Left renal pelvis (tissue), 4 donors: ENCODE measurements at places on chromosomes 11 and 22.

GRCh38 chr11:32990481-32990880 is 25.2 kb upstream of the DEPDC7 start:
- DNase-seq = no peak

GRCh38 chr11:96748639-96749370 is 359.0 kb downstream of the JRKL start:
- DNase-seq = no peak

DNA sequence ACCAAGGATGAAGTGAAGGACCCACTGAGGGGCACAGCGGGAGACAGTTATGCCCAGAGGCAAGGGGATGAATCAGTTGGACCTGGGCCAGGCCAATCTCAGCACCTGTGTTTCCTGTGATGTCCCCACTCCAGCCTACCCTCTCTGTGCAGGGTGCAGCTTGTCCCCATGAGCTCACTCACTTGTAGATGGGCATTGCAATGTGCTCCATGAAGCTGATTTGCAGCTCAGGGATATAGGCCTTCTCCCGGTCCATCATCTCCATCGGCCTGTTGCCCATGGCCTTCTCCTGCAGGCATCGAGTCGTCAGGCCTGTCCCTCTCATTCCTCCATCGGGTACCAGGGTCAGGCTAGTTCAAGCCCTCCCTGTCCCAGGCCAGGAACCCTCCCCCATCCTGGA is 96.2 kb downstream of the PDE2A start:
- no peak for DNase-seq

GRCh38 chr11:122308226-122308625 is 192.2 kb upstream of the BLID start:
- no peak for DNase-seq

GRCh38 chr22:34102633-34103032 is 182.4 kb upstream of the LARGE1 start:
- DNase-seq = no peak

DNA sequence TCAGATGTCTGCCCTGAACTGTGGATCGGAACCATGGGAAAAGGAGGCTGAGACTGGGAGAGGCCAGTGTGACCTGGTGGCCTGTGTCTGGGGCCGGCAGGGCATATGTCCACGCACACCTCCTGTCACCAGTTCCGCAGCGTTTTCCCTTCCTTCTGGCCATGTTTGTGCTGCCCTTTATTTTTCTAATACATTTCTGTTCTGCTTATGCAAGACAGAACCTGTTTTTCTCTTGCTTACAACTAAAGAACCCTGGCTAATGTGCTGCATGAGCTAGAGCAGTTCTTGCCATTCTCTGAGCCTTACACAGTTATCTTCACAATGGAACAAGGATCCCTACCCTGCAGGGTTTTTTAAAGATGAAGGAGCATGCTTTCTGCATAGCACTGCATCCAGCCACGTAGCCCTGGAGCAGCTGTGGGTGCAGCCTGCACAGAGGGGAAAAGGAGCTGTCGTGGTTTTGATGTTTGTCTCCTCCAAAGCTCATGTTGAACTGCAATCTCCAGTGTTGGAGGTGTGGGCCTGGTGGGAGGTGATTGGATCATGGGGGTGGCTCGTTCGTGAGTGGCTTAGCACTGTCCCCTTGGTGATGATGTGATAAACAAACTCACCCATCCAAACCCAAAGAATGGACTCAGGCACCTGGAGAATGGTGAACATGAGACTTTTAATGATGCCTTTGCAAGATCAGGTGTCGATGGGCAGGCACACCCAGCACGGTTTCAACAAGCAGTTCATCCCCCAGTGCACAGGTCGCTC is 84.8 kb upstream of the SHANK2 start:
- no peak for DNase-seq

DNA sequence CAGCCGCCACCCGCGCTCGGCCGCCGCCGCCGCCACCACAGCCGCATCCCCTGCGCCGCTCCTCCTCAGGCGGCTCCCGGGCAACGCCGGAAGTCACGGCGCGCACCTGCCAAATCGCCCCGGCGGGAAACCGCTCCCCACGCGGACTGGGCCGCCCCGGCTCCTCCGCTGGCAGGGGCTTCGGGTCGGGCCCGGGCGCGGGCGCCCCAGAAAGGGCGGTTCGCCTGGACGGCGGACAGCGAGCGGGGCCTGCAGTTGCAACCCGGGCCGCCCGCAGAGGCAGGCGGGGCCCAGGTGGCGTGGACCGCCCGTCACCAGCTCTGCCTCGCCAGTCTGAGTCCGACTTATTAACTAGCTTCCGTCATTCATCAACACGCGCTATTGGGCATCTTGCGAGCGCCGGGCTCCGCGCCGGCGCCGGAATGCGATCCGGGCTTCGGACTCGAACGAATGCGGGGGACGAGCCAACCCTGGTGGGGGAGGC is at the start of gene HIRA:
Gene HIRA (minus strand): TSS at position 85 of the 484 bp plus-strand sequence. CDS start 257 bp downstream, outside the sequence.
- DNase-seq = no peak

DNA sequence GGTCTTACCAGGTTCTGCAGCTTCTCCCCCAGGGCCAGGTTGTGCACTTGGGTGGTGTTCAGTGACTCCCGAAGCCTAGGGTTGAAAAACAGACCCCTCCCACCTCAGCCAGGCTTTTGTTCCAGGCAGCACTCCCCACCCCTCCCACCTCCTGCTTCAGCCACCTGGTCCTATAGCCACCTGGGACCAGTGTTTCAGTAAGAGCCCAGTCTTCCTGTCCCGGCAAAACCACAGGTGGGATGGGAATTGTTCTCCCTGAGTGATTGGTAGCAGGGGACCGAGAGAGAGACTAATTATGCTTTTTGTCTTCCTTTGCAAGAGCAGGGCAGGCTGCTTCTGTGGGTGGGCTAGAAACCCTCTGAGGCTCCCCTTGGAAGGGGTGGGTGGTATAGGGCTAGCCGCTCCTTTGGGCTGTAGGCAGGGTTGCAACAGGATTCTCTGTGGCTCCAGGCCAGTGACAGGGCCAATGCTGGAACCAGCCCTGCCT is 8.5 kb upstream of the NAALADL1 start:
- no peak for DNase-seq

DNA sequence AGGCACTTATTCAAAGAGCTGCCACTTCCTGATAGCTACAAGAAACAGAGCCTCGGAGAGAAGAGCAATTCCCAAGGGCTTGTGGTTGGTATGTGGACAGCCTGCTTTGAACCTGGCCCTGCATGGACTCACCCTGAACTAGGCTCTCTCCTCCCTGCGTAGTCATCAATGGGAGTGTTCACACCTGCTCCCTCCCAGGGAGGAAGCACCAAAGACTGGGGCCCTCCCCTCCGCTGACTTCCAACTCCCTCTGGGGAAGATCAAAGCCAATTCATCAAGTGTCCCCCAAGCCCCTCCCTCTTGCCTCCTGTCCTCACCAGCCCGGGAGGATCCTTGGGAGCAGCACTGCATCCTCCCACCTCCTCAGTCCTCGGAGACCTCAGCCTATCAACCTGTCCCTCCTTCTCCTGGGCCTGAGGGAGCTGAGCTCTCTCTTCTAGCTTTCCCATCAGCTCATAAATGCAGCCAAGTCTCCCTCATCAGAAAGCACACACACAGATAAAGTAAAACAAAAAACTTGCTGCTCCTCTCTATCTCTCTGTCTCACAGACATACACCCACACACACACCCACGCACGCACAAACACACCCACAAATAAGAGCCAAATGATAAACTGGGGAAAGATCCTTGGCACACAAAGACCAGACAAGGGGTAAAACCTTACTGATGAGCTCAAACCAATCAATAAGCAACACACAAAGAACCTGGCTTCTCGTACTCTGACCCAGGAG is 3.3 kb downstream of the A4GALT start:
- DNase-seq = no peak

- no peak for DNase-seq
These were observed 12.7 kb downstream of the MAFF start for GRCh38 chr22:38214302-38215056.

GRCh38 chr11:13487661-13488030 is 8.2 kb downstream of the PTH start:
- DNase-seq = no peak

- no peak for DNase-seq
These were observed 32.2 kb upstream of the BID start for GRCh38 chr22:17806437-17806836.

DNA sequence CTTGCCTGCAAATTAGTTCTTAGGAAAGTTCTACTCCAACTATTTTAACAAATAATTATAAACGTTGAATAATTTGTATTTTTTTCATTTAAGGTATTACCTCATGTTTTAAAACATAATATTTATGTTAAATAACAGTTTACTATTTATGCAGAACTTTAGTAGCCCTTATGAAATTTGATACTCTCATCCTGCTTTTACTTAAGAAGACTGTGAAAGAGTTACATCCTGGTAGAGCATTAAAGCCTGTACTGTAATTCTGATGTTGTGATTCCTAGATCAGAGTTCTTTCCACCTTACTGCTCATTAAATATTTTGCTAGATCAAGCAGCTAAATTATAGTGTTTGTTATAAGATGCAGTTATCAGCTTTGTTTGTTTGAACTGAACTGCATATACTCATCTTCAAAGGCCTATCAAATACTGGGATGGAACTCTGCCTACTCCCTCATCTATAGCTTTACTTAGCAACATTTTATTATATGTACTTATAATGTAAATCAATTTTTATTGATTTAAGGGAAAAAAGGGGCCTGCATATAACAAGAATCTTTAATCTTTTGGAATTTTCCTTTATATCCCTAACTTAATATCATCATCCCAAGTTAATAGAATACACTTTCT is 304.2 kb downstream of the DYNC2H1 start:
- no peak for DNase-seq

DNA sequence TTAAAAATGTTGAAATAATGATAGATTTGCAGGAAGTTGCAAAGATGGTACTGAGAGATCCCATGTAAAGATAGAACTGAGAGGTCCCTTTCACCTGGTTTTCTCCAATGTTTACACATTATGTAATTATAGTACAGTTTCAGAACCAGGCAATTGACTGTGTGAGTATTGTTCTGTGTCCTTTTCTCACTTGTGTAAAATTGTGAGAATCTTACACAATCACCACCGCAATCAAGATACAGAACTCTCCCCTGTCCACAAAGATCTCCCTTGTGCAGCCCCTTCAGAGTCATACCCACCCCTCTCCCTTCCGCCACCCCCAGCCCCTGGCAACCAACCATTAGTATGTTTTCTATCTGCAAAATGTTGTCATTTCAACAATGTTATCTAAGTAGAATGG is 119.8 kb upstream of the NAV2 start:
- DNase-seq = no peak
